ENCODE measurements at places on chromosomes 12 and 14. TPM values are rescaled to one million over a fixed set of nuclear protein-coding genes. Genes with fewer than 3 reads are reported as not detected.
A peak's percentile ranks its signal among the peaks of the same experiment; 100 is the strongest.

GRCh38 chr12:52203079-52203921, 11.5 kb upstream of the KRT80 start:
- DNase-seq: peak; percentile 38
- peaks cover 7% of the 10 kb centered on the region for H3K27me3 ChIP-seq
- H3K4me1 ChIP-seq: peaks cover 6% of the 10 kb centered on the region
- no peaks in the 10 kb centered on the region for H3K36me3 ChIP-seq
- H3K4me3 ChIP-seq: no peak overlapping the region

Gene SYCP3
- not detected for total RNA-seq

Gene USP44
- total RNA-seq: 4.1 TPM

DNA sequence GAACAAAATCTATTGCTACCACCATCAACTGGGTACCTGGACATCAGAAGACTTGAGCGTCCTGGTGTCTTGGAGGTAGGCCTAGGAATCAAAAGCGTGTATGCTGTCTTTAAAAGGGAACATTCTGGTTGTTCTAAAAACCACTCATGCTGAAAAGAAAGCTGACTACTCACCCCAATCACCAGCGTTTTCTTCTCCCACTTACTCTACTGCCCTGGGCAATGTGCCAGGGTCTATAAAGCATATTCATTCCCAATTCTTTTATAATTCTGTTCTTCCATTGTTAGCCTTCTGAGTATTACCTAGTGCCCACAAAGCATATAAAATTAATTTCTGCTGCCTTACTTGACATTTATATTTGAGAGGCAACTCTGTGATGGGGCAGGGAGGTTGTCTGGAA, 133.4 kb downstream of the KCNA5 start:
- no peak for DNase-seq
- H3K27ac ChIP-seq: no peak overlapping the region
- no peak overlapping the region for H3K4me3 ChIP-seq
- H3K4me1 ChIP-seq: no peaks in the 10 kb centered on the region
- H3K36me3 ChIP-seq: no peaks in the 10 kb centered on the region

All from activated CD4-positive, alpha-beta T cell treated with anti-CD3 and anti-CD28 coated beads for 36 hours (primary cell).